Activated CD4-positive, alpha-beta T cell treated with anti-CD3 and anti-CD28 coated beads for 36 hours (primary cell): ENCODE measurements at places on chromosomes 2 and 18. TPM values are rescaled to one million over a fixed set of nuclear protein-coding genes. Genes with fewer than 3 reads are reported as not detected.

Gene DLX1
- total RNA-seq, result not detected

- H3K4me3 ChIP-seq, result no peak overlapping the region
- no peaks in the 10 kb centered on the region for H3K27me3 ChIP-seq
- H3K4me1 ChIP-seq, result no peaks in the 10 kb centered on the region
- no peak for DNase-seq
- no peak overlapping the region for H3K27ac ChIP-seq
- no peaks in the 10 kb centered on the region for H3K36me3 ChIP-seq
Measured at GRCh38 chr18:42230636-42231035, 275.6 kb downstream of the PIK3C3 start.

DNA sequence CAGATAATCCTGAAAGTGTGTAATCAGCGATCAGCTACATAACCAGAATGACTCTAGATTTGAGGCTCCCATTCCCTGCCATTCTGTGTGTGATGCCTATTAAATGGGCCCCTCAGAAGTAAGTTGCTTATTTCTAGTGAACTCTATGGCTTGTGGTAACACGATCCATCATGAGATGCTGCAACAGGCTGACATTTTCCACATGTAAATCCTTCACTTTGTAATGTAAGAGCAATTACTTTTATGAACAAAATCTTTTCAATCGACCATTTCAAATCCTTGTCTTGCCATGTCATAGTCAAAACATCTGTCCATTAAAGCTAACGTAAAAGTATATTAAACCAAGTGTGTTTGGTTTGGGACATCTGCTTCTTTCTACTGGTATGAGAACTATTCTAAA is 175.9 kb upstream of the ETAA1 start:
- H3K36me3 ChIP-seq, result no peaks in the 10 kb centered on the region
- no peak for DNase-seq

- H3K36me3 ChIP-seq, result no peaks in the 10 kb centered on the region
- no peak overlapping the region for H3K4me3 ChIP-seq
- no peaks in the 10 kb centered on the region for H3K27me3 ChIP-seq
- no peaks in the 10 kb centered on the region for H3K4me1 ChIP-seq
Measured at GRCh38 chr2:236939721-236940231, 145.9 kb upstream of the COPS8 start.

- no peaks in the 10 kb centered on the region for H3K36me3 ChIP-seq
- no peak for DNase-seq
Measured at GRCh38 chr2:103451283-103451682, 689.5 kb downstream of the TMEM182 start.

DNA sequence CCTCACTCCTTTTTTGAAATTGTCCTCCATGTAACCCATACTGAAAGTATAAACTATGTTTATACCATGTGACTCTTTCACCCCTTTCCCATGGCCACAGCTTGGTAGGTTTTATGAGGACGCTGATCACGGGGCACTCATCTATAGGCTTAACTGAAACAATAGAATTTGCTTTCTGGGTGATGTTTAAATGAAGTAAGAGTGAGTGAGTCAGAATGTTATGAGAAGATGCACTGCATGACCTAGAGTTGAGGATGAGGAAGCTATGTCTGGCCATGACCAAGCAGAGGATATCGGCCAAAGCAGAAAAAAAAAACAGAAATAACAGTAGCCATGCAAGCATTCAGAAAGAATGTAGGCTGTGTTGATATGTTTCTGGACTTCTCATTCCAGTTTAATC is 34.9 kb downstream of the SCN1A start:
- H3K27ac ChIP-seq, result no peak overlapping the region
- no peaks in the 10 kb centered on the region for H3K4me1 ChIP-seq
- DNase-seq, result no peak
- H3K4me3 ChIP-seq, result no peak overlapping the region
- peaks cover 3% of the 10 kb centered on the region for H3K27me3 ChIP-seq

Gene LRP2
- total RNA-seq, result 1.9 TPM

GRCh38 chr18:1976484-1976883 is 594.8 kb downstream of the METTL4 start:
- H3K36me3 ChIP-seq, result no peaks in the 10 kb centered on the region
- no peak for DNase-seq
- H3K27me3 ChIP-seq, result no peaks in the 10 kb centered on the region
- H3K4me3 ChIP-seq, result no peak overlapping the region
- H3K27ac ChIP-seq, result no peak overlapping the region

Gene COL4A4
- total RNA-seq, result not detected

DNA sequence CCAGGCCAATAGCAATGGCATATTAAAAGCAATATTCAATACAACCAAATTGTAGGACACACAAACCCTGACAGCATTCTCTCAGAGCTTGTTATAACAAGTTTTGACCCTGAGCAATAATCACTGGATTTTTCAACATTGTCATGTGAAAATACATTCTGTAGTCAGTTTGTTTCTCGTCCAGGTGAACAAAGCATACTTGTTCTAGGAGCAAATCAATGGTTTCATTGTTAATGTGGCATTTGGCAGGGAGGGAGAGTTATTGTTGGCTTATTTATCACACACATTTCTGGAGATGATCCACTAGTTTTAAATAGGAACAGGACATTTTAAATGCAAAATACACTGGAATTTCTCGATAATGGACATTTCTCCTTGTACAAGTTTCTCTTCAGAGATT is 69.9 kb upstream of the L3MBTL4 start:
- no peaks in the 10 kb centered on the region for H3K4me1 ChIP-seq
- no peaks in the 10 kb centered on the region for H3K36me3 ChIP-seq
- H3K27me3 ChIP-seq, result no peaks in the 10 kb centered on the region
- H3K27ac ChIP-seq, result no peak overlapping the region

GRCh38 chr2:63052411-63053080 is 1.9 kb downstream of the OTX1 start:
- H3K4me1 ChIP-seq, result peaks cover 71% of the 10 kb centered on the region
- H3K4me3 ChIP-seq, result no peak overlapping the region
- H3K27ac ChIP-seq, result no peak overlapping the region
- peak; percentile 14 for DNase-seq

DNA sequence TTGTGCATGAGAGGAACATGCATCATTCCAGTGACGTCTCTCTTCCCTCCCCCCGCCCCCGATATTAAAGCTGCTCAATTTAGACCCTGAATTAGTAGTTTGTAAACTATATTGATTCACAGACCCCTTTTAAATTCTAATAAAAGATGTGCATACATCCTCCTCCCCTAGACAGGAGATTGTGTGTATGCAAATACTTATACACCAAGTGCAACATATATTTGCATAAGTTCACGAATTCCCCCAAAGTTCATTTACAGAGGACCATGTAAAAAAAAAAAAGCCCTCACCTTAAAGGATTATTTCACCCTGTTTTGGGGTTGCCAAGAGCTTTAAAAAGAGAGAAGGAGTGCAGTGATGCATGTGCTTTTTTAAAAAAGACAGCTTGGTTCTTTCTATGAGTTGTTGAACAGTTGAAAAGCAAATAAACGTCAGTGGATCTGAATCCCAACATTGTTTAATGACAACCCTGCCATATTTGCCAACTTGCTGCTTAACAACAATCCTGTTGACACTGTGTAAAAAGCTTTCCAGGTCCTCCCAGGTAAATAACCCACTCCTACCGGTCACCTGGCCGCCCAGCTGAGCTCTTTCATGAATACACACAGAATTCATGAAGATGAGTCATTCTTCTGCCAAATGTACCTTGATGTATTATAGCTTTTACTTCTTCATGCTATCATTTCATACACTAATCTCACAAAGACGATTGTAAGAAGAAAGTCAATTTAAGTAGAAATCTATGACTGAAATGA is 211.5 kb downstream of the IKZF2 start:
- no peak overlapping the region for H3K27ac ChIP-seq
- H3K36me3 ChIP-seq, result no peaks in the 10 kb centered on the region
- H3K4me3 ChIP-seq, result no peak overlapping the region
- DNase-seq, result no peak
- peaks cover 4% of the 10 kb centered on the region for H3K4me1 ChIP-seq
- no peaks in the 10 kb centered on the region for H3K27me3 ChIP-seq

DNA sequence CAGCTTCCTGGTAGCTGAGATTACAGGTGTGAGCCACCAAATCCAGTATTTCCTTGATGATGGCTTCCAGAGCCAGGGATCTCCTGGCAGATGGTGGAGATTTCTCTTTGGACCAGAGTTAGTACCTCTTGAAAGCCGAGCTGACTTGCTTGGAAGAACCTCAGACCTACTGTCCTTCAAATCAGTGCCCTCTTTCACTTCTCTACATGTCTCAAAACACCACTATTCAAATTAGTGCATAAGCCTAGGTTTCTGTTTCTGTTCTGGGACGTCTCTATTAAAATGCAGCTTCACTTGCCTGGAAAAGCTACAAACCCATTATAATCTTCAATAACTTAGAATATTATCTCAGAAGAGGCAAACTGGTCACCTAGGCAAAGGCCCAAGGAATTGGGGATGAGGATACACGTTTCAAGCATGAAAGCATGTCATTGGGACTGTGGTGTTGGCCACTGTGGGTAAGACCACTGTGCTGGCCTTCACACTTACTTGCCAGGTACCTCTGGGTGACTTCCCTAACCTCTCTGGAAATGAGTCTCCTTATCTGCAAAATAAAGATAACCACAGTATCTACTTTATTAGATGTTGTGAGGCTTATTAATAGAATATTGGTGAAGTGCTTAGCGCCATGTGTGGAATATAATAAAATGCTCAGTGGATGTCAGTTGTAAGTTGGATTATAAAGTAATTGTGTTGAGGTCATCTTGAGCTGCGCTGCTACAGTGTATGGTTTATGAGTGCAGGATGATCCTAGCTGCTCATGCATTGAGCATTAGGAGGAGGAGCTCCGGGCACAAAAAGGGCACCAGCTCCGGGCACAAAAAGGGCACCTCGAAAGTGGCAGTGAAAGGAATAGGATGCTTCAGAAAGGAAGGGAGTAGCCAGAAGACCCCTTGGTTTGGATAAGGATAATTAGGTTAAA is 84.5 kb downstream of the DOCK10 start:
- peaks cover 48% of the 10 kb centered on the region for H3K36me3 ChIP-seq
- no peaks in the 10 kb centered on the region for H3K27me3 ChIP-seq
- DNase-seq, result no peak
- H3K4me3 ChIP-seq, result no peak overlapping the region
- peak overlapping the region; percentile 56 for H3K27ac ChIP-seq
- H3K4me1 ChIP-seq, result peaks cover 78% of the 10 kb centered on the region

DNA sequence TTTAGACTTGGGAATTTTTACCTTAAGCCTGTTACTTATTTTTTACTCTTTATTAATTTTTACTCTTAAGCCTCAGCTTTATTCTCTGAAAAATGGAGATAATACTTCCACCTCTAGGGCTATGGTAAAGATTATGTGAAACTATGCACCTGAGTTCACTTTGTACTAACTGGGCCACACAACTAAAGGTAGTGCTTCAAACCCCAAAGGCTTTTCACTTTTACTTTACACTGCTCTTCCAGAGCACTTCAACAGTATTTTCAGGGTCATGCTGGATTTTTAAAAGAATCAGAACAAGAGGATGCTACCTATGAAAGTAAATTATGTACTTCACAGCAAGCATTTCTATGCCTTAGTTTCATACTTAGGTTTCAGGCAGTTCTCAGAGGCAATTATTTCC is 27.8 kb downstream of the MEX3C start:
- peak overlapping the region; percentile 92 for H3K27ac ChIP-seq
- H3K4me3 ChIP-seq, result peak overlapping the region; percentile 19
- peaks cover 61% of the 10 kb centered on the region for H3K4me1 ChIP-seq
- H3K36me3 ChIP-seq, result peaks cover 16% of the 10 kb centered on the region
- no peaks in the 10 kb centered on the region for H3K27me3 ChIP-seq
- no peak for DNase-seq

Gene NYAP2
- not detected for total RNA-seq

GRCh38 chr2:8115456-8115855 is 566.4 kb upstream of the ID2 start:
- H3K4me1 ChIP-seq, result peaks cover 18% of the 10 kb centered on the region
- DNase-seq, result no peak
- H3K4me3 ChIP-seq, result no peak overlapping the region
- H3K27me3 ChIP-seq, result no peaks in the 10 kb centered on the region
- H3K27ac ChIP-seq, result no peak overlapping the region

DNA sequence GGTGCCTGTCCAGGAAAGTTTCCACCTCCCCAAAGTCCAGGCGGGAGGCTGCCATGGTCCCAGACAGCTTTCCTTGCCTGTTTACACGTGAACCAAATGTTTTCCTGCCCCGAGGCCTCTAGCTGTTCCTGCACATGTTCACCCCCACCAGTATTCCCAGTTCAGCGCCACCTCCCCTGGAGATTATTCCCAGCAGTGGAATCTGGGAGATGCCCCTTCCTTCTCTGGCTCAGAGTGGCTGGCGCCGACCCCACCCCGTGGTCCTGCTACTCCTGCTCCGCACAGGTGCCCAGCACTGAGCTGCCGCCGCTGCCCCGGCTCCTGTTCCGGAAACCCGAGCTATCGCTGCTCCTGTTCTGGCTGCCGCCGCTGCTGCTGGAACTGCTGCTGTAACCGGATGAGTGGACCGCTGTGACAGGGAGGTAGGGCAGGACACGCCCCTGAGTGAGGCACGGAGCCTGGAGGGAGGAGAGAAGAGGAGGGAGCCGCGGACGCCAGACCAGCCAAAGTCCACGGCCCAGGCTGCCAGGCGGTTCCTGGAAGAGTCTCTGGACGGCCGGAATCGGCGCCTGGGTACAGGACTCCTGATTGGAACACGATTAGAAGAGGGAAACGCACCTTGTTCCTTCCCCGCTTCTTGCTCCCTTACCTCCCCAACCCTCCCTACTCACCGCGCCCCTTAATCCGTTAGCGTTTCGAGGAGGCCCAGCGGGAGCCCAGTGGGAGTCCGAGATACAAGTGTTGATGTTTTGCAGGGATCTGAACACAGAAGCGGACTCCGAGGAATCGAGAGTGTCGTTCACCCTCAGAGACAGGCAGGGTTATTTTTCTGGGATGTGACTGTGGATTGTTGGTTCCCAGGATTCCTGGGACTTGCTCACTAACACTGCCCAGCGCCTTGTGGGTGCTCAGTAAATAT is at the start of gene PDE11A:
TSS of gene PDE11A (minus strand) at position 395 of the 919 bp plus-strand sequence. CDS start at position 55, 340 bp downstream.
- H3K36me3 ChIP-seq, result no peaks in the 10 kb centered on the region
- peaks cover 7% of the 10 kb centered on the region for H3K4me1 ChIP-seq
- DNase-seq, result peak; percentile 77
- peaks cover 59% of the 10 kb centered on the region for H3K27me3 ChIP-seq

DNA sequence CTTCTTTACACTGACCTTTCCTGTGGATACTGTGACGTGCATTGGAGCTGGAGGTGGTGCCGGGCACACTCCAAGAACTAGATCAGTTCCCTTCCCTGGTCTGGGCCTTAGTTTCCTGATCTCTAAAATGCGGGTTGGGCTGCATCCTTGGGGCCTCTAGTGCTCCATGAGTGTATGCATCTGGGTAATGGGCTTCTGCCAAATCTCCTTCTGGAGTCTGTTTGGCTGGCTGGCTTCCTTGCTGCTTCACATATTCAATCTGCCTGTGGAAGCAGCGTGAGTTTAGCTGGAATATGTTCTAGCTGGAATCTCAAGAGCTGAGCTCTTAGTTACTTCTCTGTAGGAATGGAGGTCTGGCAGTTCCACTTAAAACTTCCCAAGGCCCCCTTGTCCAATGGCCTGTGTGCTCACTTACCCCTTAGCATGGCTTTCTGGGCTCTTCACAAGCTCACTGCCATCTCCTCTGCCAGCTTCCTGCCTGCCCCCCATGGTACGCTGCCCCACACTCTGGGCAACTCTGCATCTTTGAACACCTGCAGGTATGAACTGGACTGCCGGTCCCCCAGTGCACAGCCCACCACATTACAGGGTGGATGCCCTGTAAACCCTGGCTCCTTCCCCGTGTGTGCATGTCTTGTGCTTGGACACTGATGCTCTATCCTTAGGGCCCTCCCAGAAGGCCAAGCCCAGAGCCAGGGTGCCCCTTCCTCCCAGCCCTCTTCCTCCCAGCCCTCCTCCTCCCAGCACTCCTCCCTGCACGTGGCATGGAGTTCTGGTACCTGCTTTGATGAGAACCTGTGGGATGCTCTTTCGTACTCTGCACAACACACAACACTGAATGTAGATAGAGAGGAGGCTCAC is 103.6 kb upstream of the SMAD2 start:
- H3K27me3 ChIP-seq, result no peaks in the 10 kb centered on the region
- H3K36me3 ChIP-seq, result no peaks in the 10 kb centered on the region
- no peak overlapping the region for H3K27ac ChIP-seq
